Stimulated activated CD4-positive, alpha-beta T cell treated with anti-CD3 and anti-CD28 coated beads, TNF-alpha, amount 100 ng/mL, for 48 hours (primary cell): ENCODE measurements at places on chromosomes 11 and 22.

DNA sequence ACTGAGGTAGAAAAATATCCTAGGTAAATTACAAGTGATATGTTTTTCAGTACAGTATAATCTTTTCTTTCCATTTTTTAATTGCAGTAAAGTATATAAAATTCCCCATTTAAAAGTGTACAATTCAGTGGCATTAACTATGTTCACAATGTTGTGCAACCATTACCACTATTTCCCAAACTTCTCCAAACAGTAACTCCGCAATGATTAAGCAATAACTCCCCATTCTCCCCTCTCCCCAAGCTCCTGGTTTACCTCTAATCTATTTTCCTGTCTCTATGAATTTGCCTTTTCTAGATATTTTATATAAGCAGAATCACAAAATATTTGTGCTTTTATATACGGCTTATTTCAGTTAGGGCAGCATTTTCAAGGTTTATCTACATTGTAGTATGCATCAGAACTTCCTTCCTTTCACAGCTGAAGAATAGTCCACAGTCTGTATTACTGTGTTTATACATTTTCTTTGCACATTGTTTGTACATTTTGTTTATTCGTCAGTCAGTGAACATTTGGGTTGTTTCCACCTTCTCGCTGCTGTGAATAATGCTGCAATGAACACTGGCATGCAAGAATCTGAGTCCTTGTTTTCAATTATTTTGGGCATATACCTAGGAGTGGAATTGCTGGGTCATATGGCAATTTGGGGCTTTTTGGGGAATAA is 110.7 kb downstream of the RPL27A start:
- no peak for DNase-seq

- DNase-seq: no peak
Observed at GRCh38 chr11:128036556-128037093, 550.7 kb downstream of the ETS1 start.

GRCh38 chr11:35214792-35215193 is 75.8 kb downstream of the CD44 start:
- DNase-seq: peak; percentile 35

DNA sequence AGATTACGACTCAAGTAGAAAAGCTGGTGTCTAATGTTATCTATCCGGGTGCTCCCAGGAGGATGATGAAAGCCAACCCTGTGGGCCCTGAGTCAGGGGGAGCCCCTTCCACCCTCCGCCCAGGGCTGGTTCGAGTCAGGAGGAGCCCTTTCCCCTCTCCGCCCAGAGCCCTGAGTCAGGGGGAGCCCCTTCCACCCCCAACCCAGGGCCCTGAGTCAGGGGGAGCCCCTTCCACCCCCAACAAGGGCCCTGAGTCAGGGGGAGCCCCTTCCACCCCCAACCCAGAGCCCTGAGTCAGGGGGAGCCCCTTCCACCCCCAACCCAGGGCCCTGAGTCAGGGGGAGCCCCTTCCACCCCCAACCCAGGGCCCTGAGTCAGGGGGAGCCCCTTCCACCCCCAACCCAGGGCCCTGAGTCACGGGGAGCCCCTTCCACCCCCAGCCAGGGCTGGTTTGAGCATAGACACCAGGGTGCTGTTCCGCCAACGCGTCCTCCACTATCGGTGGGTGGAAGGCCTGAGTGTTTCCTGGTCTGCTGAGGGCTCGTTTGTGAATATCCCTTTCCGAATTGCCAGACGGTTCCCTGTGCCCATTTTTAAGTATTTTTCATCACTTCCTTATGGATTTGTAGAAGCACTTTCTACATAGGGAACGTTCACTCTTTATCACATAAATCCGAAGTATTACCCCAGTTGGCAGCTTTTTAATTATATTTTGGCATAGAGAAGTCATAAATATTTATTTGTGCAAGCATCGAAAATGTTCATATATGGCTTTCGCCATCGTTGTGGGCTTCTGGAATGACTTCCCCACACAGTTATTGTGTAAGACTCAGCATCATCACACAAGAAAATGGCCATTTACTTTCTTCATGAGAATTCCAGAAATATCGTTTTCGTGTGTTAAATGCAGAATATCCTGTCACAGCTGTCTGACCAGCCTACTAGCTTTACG is 380.6 kb downstream of the BRD1 start:
- DNase-seq: no peak

DNA sequence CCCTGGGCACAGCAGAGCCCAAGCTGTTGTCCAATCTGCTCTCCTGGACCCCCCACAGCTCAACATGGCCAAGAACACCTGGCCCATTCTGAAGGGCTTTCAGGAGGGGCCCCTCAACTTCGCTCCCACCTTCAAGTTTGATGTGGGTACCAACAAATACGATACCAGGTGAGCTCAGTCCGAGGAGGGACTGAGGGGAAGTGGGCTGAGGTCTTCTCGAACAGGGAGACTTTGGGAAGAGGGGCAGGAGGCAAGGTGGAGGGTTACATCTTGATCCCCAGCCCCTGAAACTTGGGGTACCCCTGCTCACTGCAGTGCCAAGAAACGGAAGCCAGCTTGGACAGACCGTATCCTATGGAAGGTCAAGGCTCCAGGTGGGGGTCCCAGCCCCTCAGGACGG is 5.4 kb downstream of the INPP5J start:
- no peak for DNase-seq

DNA sequence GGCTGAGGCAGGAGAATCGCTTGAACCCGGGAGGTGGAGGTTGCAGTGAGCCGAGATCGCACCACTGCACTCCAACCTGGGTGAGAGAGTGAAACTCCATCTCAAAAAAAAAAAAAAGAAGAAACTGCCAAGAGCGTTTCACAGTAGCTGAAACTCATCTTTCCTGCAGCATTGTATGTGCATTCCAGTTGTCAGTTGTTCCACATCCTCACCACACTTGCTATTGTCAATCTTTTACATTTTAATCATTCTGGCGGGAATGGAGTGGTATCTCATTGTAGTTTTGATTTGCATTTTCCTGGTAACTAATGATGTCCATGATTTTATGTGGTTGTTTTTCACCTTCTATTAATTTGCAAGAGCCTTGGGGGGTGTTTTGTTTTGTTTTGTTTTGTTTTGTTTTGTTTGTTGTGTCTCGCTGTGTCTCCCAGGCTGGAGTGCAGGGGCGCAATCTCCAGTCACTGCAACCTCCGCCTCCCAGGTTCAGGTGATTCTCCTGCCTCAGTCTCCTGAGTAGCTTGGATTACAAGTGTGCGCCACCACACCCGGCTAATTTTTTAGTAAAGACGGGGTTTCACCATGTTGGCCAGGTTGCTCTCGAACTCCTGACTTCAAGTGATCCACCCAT is 8.1 kb upstream of the GNB1L start:
- no peak for DNase-seq

- DNase-seq: no peak
Observed at GRCh38 chr11:124839128-124839971, 25.9 kb upstream of the ROBO3 start.

GRCh38 chr22:42653999-42654398 is 4.8 kb upstream of the CYB5R3 start:
- DNase-seq: no peak

DNA sequence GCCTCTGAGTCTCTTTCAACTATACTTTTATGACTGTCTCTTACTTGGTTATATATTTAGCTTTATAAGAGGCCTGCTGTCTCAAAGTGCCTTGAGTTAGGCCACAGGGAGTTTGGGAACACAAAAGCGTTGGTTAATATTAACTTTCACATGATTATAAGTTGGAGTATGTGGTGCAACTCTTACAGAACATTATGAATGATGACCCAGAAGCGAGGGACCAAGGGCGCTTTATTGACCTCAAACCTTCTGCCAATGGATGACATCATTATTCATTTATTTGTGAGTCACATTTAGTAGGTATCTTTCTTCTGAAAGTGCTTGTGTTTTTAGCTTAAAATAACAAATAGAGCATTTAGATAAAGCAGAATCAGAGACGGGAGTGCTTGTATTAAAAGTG is 298.0 kb upstream of the ZC3H12C start:
- no peak for DNase-seq

- no peak for DNase-seq
Observed at GRCh38 chr22:41929418-41929810, 2.8 kb upstream of the TNFRSF13C start.

GRCh38 chr11:82146789-82147188 is 586.9 kb downstream of the FAM181B start:
- no peak for DNase-seq

DNA sequence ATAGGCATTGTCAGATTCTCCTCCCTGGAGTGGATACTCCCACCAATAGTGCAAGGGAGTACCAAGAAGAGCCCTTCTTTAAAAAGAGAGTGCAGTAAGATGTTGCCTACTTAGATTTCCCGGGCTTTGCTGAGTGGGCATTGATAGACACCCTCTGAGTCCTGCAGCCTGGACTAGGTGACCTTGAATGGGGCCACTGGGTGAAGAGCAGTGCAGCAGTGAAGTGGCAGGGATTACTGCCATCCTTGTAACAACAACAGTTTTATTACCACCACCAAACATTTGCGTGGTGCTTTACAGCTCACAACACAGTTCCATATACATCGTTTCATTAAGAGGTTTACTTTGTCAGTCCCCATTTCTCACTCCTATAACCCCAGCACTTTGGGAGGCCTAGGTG is 59.4 kb downstream of the MICAL2 start:
- no peak for DNase-seq

DNA sequence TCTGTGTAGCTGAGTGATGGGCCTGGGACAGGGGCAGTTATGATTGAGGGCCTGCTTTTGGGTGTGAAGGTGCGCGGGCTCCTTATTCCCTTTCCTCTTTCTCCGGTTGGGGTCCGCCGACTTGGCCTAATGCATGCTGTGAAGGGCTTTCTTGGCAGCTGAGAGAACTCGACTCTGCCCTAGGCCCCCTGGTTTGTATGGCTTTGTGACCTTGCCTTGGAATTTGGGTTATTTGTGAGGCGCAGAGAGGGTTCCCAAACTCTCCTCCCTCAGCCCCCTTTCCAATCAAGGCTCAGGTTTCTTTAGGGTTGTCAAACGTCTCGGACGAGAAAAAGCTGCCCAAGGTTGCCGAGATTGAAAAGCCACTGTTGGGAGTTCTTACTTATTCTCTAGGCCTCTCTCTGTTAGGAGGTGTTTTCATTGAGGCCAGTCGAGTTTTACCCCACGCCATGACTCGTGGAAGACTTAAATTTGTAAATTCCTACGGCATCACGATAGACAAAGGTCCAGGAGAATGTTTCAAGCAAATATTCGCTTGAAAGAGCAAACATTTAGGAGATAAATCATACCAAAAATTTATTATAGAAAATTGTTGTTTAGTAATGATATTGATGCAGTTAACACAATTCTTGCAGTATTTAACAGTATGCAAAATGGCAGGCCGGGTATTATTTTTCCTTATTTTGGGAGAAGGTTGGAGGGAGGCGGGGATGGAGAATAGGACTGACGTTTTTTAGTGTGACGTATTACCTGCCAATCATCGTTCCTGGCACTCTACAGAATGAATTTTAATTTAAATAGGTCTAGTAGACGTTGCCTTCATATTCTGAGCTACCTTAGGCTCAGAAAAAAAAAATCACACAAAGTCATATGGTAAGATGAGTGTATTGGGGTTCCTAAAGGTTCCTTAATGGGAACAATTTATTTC is 689 bp downstream of the PDHX start:
- DNase-seq: no peak

DNA sequence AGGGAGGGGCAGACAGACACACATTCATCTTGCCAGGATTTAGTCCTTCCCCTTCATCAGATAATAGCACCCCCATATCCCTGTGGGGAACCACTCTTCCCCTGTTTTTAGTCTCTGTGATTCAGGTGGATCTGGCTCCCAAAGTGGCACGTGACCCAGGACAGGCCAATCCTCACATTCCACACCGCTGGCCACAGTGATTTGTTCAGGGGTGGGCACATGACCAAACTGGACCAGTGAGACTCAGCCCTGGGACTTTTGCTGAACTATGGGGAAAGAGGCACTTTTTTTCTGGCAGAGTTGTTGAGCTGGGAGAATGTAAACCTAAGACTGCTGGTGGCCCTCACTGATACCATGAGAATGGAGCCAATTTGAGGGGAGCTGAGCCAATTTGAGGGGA is 19.1 kb upstream of the KCNJ11 start:
- DNase-seq: no peak

- DNase-seq: no peak
Observed at GRCh38 chr11:118046964-118047700, 29.7 kb upstream of the TMPRSS4 start.

DNA sequence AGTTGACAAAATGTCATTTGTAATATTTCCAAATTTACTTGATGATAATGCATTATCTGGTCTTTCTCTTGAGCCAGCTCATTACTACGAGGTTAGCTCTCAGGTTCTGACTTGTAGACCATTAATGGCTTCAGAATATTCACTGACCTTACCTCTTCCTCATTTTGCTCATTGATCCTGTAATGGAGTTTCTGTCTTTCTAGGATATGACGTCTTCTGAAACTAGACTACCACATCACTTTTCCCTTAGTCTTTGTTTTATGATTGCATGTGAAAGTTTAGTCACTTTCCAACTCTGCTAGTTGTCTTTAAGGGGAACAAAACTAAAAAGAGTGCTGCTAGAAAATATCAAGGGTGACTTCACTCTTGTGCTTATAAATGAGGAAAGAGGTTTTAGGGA is 697.6 kb downstream of the JRKL start:
- DNase-seq: no peak

DNA sequence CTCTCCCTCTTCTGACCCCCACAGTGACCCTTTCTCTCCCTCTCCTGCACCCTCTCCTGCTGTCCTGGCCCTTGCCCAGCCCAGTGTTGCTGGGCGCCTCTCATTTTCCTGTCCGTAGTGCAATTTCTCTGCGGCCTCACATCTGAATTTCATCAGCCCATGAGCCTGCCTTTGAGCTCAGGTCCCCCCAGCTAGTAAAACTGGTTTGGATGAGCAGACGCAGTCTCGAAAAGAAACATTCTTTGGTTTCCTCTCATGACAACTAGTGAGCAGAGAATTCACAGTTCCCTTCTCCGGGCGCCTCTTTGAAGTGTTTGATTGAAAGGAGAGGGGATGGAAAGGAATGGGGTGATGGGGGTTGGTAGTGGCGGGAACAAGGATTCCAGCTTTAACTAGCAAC is 126.0 kb upstream of the CADM1 start:
- no peak for DNase-seq

DNA sequence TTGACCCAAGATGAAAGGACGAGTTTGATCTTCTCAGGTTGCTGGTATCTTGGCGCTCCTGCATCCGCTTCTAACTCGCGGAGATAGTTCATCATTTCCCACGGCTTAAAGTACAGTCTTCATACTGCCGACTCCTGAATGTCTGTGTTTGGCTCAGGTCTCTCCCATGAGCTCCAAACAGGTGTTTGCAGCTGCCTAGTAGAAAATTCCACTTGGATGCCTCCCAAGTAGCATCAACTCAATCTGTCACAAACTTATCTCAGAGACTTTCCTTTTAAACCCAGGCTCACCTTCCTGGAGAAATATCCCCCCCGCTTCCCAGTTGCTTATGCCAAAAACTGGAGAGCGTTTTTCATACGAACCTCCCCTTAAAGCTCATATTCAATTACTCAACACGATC is 986.5 kb downstream of the TBC1D22A start:
- DNase-seq: no peak
